Caki2 (cell line): ENCODE measurements at places on chromosomes 3 and 15. TPM values are rescaled to one million over a fixed set of nuclear protein-coding genes. Genes with fewer than 3 reads are reported as not detected.
A peak's percentile ranks its signal among the peaks of the same experiment; 100 is the strongest.

DNA sequence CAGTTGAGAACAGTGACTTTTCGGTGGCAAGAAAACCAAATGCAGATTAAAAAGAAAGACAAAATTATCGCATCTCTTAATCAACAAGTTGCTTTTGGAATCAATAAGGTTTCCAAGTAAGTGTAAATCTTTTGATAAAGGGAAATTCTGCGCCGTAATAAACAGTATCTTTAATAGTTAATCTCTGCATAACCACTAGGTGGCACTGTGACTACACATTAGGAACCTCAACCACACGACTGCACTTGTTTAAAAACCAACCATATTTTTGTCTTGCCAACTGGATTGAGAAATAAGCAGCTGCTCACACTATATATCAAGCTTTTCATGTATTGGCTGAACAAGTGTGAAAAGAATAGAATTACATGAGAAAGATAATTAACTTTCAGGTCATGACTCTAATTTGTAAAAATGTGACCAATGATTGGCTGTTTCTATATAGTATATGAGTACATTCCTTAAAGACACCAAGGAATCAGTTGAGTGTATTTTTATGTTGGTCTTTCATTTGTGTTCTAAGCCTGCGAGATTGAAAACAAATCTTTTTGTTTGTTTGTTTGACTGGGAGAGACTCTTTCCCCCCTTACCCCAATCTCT lies 72.7 kb downstream of the DZIP3 start:
- peak; percentile 21 for DNase-seq

DNA sequence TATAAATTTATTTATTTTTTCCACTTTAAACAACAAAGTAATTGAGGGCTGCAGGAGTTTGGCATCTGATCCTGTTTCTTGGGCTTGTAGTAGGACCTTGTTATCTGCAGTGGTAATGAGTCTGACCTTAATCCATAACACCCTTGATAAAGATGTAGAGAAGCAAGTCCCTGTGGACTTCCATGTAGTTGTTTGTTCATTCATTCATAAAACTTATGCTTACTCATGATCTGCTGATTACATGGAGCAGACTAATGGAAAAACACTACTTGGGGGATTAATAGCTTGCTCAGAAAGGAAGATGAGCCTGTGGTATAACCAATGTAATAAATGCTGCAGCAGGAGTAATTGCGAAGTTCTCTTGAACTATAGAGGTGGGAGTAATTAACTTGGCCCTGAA lies 271.5 kb upstream of the TBL1XR1 start:
- DNase-seq, result peak; percentile 44

DNA sequence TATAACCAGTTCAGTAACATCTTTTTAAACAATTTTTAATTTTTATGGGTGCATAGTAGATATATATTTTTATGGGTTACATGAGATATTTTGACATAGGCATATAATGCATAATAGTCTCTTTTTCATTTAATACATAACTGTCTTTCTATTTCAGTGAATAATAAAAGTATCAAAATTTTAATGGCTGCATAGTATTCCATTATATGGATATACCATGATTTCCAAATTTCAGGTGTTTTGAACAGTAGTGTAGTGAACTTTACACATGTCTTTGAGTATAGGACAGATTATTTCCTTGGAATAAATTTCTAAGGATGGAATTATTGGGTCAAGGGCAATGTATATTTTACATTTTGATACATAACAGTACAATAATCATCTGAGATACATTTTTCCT lies 10.7 kb downstream of the WHAMM start:
- no peak for DNase-seq

- no peak for DNase-seq
Observed at GRCh38 chr15:26038693-26039092, 175.6 kb upstream of the ATP10A start.

DNA sequence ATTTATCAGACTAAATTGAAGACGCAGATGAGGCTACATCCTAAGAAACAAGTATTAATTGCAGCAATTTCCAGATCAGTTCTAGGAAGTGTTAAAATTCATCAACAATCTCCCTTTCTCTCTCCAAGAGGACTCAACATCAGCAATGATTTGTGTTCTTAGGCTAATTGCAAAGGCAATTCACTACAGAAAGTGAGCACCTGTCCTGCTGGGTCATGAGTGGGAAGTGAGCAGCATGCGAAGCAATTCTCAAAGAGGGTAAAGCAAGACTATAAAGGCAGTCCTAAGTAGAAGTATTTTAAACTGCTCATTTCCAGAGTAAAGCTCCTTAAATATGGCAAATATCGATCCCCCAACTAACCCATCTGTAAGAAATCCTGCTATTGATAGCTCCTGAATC lies 1191.0 kb upstream of the ALCAM start:
- no peak for DNase-seq

DNA sequence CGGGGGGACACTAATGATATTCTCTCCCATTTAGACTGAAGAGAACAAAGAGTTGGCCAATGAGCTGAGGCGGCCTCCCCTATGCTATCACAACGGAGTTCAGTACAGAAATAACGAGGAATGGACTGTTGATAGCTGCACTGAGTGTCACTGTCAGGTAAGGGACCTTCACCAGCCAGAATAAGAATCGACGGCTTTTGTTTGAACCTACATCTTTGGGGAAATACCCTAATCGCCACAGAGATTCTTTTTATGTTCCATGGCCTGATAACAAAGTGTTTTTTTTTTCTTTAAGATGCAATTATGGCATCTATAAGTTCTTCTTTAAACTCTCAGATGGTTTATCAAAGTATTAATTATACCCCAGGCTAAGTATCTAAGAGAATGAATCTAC lies 3.4 kb downstream of the THBS1 start:
- DNase-seq, result no peak

DNA sequence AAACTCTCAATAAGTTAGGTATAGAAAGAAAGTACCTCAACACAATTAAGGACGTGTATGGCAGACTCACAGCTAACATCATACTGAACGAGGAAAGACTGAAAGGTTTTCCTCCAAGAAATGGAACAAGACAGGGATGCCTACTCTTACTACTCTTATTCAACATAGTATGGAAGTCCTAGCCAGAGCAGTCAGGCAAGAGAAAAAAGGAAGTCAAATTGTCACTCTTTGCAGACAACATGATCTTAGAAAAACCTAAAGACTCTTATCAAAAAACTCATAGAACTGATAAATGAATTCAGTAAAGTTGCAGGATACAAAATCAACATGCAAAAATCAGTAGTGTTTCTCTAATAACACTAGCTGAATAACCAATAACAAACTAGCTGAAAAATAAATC lies 96.0 kb downstream of the C3orf70 start:
- DNase-seq, result no peak

DNA sequence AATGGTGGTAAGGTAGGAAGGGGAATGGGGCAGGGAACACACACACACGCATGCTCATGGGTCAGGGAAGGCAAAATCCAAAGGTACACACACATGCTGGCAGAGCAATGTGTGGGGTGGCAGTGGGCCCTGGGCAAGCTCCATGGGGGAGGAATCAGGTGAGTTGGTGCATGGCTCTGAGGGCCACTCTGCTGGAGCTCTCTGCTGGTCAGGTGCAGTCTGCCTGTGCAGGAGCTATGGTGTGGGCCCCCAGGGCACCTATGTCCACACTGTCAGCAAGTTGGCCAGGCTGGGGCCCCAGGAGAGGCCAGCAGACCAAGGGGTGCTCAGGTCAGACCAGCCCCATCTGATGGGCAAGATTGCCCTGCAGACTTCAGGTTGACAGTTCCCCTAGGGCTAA lies 90.1 kb upstream of the GAP43 start:
- DNase-seq, result no peak

DNA sequence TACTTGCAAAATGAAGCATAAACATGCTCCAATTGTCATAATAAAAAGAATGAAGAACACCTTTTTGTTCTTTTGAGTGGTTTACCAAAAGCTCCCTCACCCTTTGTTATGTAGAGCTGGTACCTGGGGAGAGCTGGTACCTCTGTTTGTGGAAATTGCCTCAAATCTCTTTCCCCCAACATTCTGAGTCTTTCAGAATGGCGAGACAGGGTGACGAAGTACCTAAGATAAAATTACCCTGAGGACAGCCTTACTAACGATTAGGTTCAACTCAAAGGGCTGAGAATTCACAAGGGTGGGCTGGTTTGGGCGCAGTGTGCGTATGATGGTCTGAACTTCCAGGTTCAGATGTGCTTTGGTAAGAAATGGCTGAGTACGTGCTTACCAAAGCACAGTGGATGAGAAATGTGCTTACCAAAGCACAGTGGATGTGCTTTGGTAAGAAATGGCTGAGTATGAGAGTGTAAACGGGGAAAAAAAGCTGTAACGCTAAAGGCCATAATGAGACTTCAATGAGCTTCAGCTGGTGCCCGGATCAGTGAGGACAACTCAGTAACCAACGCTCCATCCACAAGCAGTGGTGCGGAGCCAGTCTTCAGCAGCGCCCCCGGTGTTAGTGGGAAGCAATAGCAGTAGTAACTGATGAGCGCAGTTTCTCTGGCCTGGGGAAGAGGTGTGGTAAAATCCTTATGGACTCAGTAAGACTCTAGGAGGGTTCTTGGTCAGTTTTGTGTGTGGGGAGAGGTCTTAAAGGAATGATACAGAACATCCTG lies 72.3 kb upstream of the LRIG1 start:
- no peak for DNase-seq

KBTBD8 gene
- not detected in 2 replicates for total RNA-seq
